SHP77 (cell line): ENCODE measurements at places on chromosomes 16 and 17.
A peak's percentile ranks its signal among the peaks of the same experiment; 100 is the strongest.

- no peak for DNase-seq
Observed at GRCh38 chr17:58564971-58565370, 50.5 kb upstream of the MTMR4 start.

- no peak for DNase-seq
Observed at GRCh38 chr17:62700964-62701705, 73.7 kb downstream of the MRC2 start.

DNA sequence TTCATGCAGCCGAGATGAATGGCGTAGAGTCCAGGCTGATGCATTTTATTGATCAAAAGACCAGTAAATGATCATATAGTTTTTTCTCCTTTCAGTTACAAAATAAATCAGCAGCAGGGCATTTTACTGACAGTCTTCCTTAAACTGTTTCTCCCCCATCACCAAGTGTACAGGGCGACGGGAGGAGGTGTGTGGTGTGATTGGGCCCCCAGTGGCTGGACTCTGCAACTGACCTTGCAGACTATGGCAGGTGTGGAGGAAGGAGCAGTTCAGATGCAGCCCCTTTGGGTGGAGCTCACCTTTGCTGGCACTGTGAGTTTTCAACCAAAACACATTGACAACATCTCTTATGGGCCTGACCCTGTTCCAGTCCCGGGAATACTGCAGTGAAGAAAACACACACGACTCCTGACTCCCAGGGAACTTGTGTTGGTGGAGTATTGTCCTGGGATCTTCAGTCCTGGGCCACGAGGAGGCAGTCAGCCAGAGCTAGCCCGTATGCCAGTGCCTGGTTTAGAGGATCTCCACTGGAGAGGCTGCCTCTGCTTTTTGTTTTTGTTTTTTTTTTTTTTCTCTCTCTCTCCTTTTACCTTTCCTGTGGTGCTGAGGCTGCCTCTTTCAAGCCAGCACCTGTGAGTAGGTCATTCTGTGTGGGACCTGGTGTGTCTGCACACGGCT lies 29.8 kb downstream of the KIAA0513 start:
- DNase-seq, result peak; percentile 22

- peak; percentile 9 for DNase-seq
Observed at GRCh38 chr17:40168262-40168832, 8.9 kb upstream of the RAPGEFL1 start.

GRCh38 chr16:66959704-66960161 lies 1.3 kb upstream of the CES3 start:
- no peak for DNase-seq

DNA sequence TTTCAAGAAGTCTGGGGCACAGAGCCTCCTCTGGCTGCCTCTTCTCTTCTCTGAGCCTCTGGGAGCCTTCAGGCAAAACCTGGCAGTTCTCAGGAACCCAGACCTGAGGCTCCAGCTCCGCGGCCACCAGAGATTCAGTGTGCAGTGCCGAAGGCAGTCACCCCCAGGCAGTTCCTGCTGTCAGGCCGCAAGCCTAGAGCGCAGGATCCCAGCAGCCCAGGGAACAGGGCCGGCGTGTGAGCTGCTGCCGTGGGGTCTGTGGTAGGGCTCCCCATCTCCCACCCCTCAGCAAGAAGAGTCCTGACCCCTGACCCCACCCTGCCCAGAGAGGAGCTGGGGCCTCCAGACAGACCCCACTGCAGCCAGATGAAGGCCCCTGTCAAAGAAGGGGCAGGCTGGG lies 78.2 kb downstream of the AMFR start:
- DNase-seq, result no peak

GRCh38 chr16:79006765-79007164 lies 593.8 kb downstream of the MAF start:
- no peak for DNase-seq

- DNase-seq, result no peak
Observed at GRCh38 chr16:52488837-52489289, 58.1 kb downstream of the TOX3 start.

- no peak for DNase-seq
Observed at GRCh38 chr17:37564252-37564651, 45.0 kb downstream of the SYNRG start.

DNA sequence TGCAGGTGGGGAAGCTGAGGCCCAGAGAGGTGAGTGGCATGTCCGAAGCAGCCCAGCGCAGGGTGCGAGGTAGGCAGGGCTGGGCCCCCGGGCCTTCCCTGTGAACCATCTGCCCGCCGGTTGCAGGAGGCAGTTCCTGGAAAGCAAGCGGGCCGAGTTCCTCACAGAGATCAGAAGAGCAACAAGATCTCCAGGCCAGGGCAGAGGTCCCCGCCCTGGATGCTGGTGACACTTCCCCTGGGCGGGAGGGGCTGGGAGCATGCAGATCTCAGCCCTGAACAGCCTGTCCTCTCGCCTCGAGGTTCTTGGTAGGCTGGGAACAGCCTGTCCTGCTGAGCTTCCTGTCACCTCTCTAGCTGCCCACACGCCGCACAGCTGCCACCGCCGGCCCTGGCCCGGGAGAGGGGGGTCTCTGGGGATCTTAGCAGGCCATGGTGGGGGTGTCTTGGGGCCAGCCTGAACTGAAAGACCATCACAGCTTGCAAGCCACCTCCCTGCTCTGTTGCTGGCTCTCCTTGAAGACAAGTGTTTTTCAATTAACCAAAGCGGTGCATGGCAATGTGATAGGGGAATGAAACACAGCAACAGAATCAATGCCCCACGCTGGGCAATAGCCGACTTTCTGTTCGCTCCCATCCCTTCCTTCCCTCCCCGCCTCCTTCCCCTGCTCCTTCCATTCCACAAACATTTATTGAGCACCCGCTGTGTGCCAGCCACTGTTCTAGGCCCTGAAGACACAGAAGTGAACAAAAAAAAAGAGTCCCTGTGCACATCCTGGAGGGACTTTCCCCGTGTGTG lies 31.7 kb downstream of the SOCS1 start:
- peak; percentile 19 for DNase-seq

GRCh38 chr17:73586275-73586832 lies 57.9 kb downstream of the SDK2 start:
- no peak for DNase-seq

GRCh38 chr16:70692873-70693671 lies 7.2 kb upstream of the MTSS2 start:
- peak; percentile 98 for DNase-seq

GRCh38 chr17:48910370-48910769 lies 2.2 kb downstream of the UBE2Z start:
- no peak for DNase-seq

- DNase-seq, result no peak
Observed at GRCh38 chr16:73152386-73153125, 104.6 kb upstream of the ZFHX3 start.

DNA sequence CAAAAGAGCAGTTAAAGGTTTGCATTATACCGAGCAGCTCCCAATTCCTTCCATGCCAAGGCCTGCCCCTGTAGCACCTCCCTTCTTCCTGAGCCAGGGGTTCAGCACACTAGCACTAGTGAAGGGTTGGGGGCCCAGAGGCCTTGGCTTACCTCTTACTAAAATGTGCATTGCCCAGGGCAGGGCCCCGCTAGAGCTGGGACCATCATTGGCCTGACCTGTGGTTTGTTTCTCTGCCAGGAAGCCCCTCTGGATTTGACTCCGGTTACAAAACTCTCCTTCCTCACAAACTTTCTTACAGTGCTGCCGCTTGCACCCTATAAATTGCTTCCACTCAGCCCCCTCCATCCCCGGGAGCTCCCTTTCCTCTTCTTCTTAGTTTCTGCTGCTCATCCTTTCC lies 33.8 kb downstream of the MPRIP start:
- DNase-seq, result no peak

DNA sequence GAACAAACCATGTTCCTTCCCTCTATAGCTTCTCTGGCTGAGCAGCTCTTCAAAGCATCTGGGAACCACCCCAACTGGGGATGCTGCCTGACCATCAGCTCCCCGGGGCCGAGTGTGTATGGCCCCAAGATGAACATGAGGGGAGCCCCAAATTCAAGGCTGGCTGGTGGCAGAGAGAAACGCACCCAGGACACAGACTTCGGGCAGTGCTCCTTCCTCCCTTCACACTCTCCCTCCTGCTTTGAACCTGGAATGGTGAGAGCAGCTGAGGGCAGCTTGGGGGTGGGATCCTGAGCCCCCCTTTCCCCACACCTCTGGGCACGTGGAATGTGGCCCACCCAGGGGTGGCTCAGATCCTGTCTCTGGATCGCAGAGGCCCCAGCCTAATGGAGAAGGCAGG lies 17.2 kb downstream of the TLE7 start:
- DNase-seq, result no peak

DNA sequence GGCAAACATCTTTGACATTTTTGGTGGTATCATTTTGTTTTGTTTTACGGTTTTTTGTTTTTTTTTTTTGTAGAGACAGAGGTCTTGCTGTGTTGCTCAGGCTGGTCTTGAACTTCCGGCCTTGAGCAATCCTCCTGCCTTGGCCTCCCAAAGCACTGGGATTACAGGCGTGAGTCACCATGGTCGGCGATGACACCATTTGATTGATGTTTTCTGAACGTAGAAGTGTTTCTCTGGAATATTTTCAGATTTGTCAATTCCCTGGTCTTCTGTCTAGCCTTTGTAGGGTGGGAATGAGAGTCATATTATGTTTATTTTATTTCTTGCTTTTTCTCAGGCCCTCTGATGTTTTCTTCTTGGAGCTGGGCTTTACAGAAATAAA lies 32.2 kb upstream of the BRD7 start:
- no peak for DNase-seq

DNA sequence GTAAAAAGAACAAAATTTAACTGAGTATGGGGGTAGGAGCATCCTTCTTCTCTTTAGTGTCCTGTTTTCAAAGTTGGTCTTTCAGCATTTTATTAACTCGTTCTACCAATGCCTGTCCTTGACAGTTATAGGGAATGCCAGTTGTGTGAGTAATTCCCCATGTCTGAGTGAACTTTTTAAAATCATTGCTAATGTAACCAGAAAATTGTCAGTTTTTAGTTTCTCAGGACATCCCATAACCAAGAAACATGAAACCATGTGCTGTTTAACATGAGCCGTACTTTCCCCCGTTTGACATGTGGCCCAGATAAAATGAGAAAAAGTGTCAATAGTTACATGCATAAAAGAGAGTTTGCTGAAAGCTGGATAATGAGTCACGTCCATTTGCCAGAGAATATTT lies 71.4 kb upstream of the ARL4D start:
- no peak for DNase-seq

- DNase-seq, result no peak
Observed at GRCh38 chr17:9880582-9880999, 24.5 kb downstream of the RCVRN start.

- DNase-seq, result no peak
Observed at GRCh38 chr17:39820987-39821386, 43.1 kb downstream of the IKZF3 start.

DNA sequence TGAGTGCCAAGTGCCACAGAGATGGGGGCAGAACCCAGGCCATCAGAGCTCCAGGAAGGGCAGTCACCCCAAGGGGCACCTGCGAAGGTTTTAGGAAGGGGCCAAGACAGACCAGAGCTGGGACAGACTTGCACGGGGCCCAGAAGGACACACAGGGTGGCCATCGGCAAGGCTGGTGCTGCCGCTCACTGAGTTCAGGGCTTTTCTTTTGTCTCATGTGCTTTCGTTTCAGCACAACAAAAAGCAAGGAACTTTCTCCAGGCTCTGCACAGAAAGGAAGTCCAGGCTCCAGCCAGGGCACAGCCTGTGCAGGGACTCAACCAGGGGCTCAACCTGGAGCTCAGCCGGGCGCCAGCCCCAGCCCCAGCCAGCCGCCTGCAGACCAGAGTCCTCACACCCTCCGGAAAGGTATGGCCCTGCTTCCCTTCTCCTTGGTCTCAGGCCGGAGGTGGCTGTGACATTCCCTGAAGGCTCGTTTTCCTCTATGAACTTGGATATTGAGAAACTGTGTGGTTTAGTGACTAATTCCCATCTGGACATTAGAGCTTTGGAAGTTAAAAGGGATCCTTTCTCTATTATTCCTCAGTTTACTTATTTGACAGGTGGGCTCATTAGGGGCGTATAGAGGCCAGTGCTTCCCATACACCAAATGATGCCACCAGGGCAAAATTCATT lies 37.9 kb downstream of the ELAC2 start:
- DNase-seq, result no peak

DNA sequence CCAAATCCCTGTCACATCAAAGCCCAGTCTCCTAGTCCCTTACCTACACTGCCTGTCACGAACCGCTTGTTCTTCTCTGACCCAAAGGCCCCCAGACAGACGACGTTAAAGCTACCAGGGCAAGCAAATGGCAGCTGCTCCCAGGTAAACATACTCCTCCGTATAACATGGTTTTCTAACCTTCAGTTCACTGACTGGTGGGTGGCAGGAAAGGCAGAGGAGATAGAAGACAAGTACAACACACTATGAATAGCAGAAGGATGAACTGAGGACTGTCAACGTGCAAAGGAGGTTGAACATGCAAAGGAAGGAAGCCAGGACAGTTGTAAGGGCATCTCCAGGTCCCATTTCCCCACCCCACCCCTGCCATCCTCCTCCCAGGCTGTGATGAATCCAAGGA lies 449.8 kb downstream of the SHISA9 start:
- DNase-seq, result no peak

DNA sequence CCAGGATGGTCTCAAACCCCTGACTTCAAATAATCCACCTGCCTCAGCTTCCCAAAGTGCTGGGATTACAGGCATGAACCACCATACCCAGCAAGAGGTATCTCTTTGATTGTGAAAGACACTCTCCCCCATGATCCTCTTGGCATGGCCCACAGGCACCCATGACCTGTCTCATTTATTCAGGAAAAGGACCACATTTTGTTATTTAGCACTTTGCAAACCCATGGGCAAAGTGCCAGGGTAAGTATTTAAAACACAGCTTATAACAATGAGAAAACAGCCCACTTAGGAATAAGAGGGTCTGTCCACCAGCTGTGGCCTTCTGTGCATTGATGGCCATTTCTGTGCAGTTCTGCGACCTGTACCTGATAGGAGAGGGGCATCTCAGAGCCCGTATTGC lies 12.8 kb upstream of the AKTIP start:
- no peak for DNase-seq

DNA sequence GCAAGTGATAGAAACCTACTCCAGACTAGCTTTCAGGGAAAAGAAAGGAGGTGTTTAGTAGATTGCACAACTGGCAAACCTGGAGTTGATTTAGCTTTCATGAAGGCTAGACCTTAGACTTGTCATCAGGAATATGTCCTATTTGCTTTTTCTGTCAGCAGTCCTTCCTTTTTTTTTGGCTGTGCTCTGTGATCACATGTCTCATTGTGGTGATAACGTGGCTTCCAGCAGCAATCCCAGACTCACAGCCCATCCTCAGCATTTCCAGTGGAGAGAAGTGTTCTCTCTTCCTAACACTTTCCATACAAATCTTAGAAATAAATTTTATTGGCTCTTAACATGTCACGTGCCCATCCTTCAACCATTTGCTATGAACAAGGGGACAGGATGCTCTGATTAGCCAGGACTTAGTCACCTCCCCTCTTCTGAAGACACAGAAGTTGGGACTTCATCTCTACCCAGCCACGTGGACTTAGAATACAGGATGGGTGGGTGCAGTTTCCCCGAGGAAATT lies 74.7 kb downstream of the CDH13 start:
- no peak for DNase-seq

- no peak for DNase-seq
Observed at GRCh38 chr16:89407282-89407924, 83.0 kb downstream of the ANKRD11 start.

- no peak for DNase-seq
Observed at GRCh38 chr17:3189961-3190360, 7.4 kb upstream of the OR1A2 start.
